GM10248 (cell line): ENCODE measurements at places on chromosomes 4 and X.

DNA sequence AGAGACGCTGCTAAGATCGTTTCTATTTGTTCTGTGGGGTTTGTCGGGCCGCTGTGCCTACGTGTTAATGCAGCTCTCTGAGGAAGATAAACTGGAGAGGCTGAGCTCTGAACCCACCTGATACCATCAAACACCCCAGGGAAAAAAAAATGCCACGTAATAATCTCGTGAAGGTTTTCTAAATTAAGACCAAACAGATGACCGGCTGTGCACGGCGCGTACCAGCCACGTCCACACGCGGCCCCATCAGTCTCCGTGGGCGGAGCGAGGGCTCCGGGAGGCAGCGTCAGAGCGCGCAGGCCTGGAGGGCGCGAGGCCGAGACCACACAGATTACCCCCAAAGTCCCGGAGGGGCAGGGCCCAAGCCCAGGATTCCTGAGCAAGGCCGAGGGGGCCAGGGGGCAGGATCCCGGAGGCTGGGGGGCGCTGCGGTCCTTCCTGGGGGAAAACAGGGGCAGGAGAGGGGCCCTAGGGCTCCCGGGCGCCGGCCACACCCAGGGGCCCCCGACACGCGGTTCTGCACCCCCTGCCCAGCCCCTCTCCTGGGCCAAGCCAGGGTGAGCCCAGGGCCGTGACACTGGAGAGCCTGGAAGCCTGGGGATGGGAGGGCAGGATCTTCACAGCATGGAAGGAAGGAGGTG is 91.9 kb downstream of the FAM53A start:
- no peak for DNase-seq

DNA sequence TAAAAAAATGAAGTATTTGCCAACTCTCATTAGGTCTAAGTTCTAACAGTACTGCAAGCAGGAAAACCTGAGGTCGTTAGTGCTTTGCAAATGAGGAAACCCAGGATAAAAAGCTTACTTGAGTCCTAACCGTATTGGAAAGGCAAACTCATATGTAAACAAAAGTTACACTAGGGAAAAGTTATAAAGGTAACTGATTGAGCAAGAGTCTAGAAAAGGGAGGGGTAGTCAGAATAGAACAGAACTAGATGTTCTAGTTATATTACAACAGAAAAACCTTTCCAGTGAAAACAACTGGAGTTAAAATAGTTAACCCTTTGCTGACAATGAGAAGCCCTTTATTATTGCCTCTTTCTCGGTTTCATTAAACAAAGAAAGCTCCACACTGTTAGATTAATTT is 66.4 kb upstream of the MAOA start:
- DNase-seq = no peak

DNA sequence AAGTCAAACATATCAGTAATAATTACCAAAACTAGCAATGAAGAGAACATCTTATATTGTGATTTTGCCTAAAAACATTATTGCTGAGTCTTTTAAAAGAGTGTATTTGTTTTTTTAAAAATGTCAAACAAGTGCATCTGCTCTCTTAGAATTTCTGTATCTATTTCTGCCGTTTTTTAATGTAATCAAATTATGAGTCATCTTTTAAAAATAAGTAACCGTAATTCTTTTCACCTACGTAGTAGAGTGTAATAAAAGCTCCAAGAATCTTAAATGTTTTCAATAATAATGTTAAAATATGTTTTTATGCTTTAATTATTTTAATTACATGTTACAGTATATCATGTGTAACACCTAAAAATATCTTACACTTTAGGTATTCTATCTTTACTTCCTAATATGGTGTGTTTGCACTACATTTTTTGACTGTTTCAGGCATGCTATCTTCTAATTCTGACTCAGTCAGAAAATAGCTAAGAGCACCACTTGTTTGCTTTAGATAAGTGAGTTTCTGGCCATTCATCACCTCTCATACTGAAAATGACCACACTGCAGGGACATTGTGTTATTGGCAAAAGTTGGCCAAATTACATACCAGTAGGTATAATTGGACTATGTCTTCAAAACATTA is 368.5 kb downstream of the PCDH7 start:
- DNase-seq = no peak

DNA sequence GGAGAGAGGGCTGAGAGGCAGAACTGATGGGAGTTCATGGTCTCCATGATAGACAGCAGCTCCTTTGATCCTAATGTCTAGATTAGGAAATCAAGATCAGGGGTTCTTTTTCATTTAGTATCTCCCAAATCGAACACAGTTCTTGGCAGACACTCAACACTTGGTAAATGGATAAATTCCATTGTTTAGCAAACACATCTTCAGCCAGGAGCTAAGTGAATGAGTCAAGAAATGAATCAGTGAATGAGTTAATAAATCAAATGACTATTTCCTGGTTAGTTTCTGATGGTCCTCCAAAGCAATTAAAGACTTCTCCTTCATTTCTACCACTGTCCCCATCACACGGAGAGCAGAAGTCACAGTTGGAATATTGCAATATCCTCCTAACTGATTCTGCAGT is 120.0 kb upstream of the SHISA3 start:
- no peak for DNase-seq

GRCh38 chr4:128571747-128572146 is 237.8 kb upstream of the JADE1 start:
- no peak for DNase-seq

GRCh38 chr4:3704669-3705068 is 61.5 kb upstream of the ADRA2C start:
- DNase-seq = no peak

DNA sequence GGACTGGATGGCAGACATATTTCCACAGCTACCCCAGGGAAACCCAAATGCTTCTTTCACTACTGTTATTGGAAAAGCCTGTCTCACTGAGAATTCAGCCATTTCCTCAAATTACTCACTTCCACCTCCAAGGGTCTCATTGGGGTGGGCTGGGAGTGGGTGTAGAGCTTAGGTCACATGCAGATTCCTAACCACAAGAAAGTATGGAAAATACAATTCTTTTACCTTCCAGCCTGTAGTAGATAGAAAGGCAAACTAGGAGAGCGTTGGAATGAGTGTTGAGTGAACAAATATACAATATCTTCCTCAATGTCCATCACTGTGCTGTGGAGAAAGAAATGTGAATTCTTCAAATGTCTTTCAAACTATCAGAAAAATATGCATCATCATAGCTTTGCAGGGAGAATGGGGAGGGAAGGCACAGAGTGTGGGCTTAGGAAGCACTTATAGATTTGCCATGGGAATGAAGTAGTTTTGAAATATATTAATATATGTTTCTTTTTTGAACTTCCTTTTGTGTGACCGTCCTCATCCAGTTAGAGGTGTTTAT is 245.3 kb upstream of the JADE1 start:
- DNase-seq = no peak

DNA sequence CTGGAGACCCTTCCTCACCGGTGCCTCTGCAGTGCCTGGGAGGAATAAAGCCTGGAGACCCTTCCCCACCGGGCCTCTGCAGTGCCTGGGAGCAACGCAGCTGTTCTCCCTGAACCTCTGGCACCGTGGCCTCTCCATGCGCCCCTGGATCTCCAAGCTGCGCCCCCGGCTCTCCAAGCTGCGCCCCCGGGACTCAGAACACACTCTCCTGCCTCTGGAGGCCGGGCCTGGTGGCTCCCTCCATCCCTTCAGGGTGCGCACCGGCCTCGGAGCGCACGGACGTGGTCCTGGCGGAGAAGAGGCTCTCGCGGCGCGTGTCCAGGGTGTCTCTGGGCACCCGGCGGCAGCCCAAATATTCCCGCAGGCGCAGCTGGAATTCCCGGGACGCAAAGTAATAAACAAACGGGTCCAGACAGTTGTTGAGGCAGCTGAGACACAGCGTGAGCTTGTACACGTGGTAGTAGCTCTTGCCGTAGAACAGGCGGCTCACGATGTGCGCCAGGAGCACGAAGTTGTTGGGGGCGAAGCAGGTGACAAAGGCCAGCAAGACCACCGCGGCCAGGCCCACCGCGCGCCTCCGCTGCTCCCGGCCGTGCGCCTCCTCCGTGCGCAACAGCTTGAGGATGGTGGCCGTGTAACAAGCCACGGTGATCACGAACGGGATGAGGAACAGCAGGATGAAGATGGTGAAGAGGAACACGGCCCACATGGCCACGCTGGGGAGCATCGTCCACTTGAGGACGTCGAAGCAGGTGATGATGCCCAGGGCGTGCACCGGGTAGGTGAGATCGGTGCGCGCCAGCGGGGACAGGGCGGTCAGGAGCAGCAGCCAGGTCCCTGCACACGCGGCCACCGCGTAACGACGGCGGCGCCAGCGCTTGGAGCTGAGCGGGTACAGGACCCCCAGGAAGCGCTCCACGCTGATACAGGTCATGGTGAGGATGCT is 12.8 kb upstream of the ASMTL start:
- no peak for DNase-seq

- DNase-seq = no peak
These were observed 16.6 kb upstream of the CLNK start for GRCh38 chr4:10701161-10701560.

GRCh38 chrX:129585691-129586090 is 45.6 kb downstream of the OCRL start:
- no peak for DNase-seq

GRCh38 chrX:11566789-11567188 is 98.9 kb downstream of the ARHGAP6 start:
- no peak for DNase-seq

DNA sequence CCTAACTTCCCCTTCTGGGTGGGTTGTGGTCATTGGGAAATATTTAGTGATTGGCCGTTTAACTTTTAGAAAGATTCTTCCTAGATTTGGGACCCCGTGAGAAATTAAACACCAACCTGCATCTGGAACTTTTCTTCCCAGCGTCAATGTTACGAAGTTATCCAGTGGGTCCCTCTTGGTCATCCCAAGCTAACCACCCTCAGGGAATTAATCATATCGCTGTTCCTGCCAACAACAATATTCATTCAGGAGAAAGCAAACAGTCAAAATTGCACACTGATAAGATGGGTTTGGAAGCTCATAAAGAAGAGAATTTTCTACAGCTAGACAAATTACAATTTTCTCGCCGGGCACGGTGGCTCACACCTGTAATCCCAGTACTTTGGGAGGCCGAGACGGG is 121.2 kb upstream of the STX18 start:
- DNase-seq = no peak

GRCh38 chrX:137549851-137550664 is 15.9 kb upstream of the ZIC3 start:
- no peak for DNase-seq

DNA sequence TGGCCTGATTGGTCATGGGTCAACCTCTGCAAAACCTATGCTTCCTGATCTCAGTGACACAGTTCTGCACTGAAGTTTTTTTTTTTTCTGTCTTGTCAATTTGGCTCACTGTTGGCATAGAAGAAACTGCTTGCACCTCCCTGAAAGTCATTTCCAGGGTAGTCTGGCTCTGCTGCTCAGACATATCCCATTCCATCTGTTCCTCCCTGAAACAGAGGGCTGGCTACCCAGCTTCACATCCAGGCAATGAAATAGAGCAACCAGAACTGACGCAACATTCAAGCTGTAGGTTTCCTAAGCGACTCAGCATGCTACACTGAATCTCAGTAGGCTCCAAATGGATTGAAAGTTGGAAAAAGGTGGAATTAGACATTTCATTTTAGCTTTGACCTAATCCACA is 176.8 kb upstream of the MBNL3 start:
- no peak for DNase-seq

- DNase-seq = no peak
These were observed 52.5 kb upstream of the CTSO start for GRCh38 chr4:156006192-156006591.

DNA sequence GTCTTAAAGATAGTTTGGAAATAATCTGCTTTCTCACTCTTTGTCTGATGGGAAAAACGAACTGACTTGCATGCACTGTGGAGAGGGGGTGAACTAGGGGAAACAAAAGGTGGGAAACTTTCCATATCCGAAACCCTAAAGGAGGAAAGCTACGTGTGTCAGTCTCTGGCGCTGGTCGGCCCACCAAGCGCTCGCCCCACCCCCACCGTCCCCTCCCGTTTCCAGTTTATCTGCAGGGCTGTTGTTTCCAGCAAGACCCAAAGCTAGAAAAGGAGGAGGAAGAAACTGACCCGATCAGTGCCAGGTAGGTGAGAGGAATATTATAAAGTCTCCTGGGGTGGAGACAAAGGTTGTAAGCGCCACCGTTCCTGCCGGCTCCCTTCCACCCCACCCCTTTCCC is 552 bp downstream of the TCEAL9 start:
- no peak for DNase-seq

- no peak for DNase-seq
These were observed 11.8 kb downstream of the HTN1 start for GRCh38 chr4:70062000-70062399.

DNA sequence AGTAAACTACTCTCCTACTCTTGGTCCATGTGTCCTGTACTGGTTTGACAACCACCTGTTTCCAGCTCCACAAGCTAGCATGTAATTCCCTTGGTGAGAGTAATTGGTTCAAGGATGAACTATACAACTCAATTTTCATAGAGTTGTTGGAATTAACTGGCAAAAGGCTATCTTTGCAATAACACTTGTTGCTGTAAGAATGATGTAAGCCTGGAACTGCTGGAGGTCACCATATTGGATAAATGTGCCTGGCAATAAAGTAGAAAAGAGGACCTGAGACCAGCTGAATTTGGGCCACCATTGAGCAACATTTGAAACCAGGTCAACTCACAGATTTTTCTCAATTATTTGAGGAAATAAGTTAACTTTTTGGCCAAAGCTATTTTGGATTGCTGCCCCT is 175.5 kb downstream of the CAMK2D start:
- DNase-seq = no peak

DNA sequence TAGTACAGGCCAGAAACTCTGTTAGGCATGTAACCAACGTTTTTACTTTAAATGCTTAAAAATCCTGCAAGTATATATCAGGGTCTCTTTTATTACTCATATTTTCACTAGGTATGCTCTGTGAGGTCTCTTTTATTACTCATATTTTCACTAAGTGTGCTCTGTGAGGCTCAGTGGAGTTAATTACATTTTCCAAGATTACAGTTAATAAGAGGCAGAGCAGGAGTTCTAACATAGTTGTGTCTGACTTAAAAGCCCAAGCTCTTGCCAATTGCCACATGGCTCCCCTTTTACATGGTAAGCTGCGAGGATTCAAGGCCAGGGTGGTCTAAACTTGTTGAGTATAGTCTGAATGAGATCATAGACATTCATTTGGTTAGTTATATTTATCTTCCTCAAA is 81.0 kb upstream of the ARMCX2 start:
- no peak for DNase-seq

DNA sequence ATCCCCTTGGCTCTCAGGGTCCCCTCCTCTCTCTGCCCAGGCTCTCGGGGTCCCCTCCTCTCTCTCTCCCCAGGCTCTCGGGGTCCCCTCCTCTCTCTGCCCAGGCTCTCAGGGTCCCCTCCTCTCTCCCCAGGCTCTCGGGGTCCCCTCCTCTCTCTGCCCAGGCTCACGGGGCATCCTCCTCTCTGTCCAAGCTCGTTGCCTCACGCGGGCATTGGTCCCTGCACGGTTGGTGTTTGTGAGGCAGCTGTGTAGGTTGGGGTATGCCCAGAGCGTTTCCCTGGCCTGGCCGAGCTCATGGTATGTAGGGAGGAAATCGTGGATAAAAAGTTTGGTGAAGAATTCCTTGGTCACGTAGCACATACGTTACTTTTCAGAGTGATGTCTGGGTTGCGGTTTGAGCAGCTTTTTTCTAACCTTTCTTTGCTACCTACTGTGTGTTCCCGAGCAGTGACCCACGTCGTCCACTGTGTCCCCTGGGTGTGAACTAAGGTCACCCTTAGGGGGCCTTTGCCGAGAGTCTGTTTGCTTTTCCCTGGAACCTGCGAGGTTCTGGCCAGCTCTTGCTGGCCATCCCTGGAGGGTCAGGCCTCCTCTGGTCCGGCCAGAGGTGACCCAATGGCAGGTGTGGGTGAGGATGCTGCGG is 36.6 kb downstream of the PCGF3 start:
- DNase-seq = no peak
